ENCODE measurements at places on chromosomes 5 and 9.

DNA sequence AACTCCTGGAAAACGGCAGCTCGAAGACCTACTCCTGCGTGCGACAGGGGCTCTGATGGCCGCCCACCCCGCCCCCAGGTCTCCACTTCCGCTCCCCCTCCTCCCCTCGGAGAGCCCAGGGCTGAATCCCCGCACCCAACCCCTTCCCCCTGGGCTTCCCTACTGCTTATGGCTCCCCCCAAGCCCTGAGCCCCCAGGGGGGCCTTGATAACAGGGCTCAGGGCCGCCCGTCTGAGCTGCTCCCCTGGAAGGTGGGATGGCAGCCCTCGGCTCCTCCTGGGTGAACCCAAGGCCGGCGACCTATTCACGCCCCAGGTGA lies 30.4 kb downstream of the GLT6D1 start:
- no peak for DNase-seq

DNA sequence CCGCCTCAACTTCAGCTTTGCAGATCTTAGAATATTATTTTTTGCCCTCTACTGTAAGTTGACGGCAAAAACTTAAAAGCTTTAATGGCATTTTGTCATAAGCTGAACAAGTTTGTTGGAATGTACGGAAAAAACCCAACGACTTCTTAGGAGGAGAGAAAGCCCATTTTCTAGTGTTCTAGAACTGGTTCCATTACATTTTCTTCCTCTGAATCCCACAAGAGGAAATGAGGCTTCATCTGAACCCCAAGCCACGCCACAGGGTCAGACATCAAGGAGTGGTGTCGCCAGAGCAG lies 113.7 kb downstream of the LHFPL2 start:
- DNase-seq = no peak

- no peak for DNase-seq
Measured at GRCh38 chr5:761854-762710, 22.4 kb downstream of the ZDHHC11B start.

GRCh38 chr5:6753851-6754250 lies 40.6 kb downstream of the TENT4A start:
- no peak for DNase-seq

- DNase-seq = no peak
Measured at GRCh38 chr9:96293498-96294158, 8.3 kb downstream of the HSD17B3 start.

All from HS-27A (cell line).